ENCODE measurements at places on chromosomes 4 and X.

DNA sequence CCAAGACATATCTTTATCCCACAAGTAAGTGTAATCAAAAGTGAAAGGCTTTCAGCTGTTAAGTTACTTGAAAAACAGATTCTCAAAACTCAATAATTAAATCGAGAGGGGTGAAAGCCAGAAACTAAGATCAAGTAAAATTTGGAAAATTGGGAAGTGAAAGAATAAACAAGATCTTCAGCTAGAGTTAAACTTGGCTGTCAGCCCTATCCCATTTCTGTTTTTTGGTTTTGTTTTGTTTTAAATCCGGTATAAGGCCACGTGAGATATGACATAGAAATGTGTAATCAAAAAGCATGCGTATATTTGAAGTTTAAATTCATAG is 856.8 kb downstream of the STIM2 start:
- no peak for DNase-seq

- DNase-seq, result no peak
Measured at GRCh38 chr4:111946800-111947199, 198.5 kb upstream of the FAM241A start.

DNA sequence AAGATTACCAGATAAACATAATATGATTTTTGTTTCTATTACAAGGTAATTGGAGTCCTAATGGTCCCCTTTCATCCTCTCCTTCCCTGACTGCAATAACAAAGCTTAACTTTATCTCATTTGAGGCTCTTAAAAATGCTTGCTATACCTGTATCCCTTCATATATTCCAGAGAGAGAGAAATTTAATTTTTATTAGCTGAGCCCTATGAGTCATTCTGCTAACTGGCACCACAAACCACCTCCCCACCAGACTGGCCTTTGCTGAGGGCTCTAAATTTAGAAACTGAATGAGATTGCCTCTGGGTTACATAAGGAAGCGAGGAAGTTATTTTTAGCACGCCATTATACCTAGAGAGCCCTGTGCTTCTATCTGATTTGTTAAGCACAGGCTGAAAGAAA is 27.4 kb downstream of the CBLL2 start:
- no peak for DNase-seq

- no peak for DNase-seq
Measured at GRCh38 chr4:76209881-76210280, 3.7 kb downstream of the SCARB2 start.

DNA sequence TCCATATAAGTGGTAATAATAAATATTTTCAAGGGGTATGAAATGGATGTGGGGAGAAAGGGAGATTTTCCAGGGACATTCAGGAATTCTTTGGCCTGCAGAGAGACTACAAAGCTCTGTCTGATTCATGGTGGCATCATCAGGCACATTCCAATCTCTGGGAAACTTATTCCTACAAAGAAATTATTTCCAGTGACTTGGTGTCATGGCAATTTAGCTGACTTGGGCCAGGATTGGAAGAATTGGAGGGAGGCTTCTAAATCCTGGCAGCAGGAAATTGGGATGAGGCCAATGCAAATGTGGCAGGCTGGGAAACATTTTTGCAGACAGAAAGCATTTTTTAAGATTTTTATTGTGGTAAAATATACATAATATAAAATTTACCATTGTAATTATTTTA is 204.6 kb downstream of the RTL9 start:
- DNase-seq, result no peak

- no peak for DNase-seq
Measured at GRCh38 chr4:123043013-123043412, 120.6 kb upstream of the NUDT6 start.

- no peak for DNase-seq
Measured at GRCh38 chrX:101108284-101108683, 10.3 kb downstream of the CENPI start.

GRCh38 chr4:1901127-1901526 is 29.9 kb downstream of the NSD2 start:
- no peak for DNase-seq

GRCh38 chr4:1534095-1534872 is 128.0 kb upstream of the NKX1-1 start:
- no peak for DNase-seq

GRCh38 chr4:170336238-170336775 is 246.6 kb upstream of the AADAT start:
- no peak for DNase-seq

DNA sequence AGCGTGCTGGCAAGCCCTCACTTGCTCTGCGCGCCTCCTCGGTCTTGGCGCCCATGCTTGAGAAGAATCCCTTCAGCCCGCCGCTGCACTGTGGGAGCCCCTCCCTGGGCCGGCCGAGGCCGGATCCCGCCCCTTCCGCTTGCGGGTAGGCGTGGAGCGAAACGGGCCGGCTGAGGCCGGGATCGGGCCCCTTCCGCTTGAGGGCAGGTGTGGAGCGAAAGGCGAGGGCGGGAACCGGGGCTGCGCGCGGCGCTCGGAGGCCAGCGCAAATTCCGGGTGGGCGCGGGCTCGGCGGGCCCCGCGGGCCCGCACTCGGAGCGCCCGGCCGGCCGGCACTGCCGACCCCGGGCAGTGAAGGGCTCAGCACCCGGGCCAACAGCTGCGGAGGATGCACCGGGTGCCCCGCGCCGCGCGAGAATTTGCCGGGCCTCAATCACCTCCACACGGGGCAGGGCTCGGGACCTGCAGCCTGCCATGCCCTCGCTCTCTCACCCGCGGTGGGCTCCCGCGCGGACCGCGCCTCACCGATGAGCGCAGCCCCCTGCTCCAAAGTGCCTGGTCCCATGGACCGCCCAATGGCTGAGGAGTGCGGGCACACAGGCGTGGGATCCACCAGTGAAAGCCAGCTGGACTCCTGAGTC is 58.1 kb upstream of the GBA3 start:
- DNase-seq, result no peak

GRCh38 chr4:19534159-19534558 is 717.5 kb upstream of the SLIT2 start:
- no peak for DNase-seq

- DNase-seq, result no peak
Measured at GRCh38 chr4:123107444-123108252, 185.3 kb upstream of the NUDT6 start.

DNA sequence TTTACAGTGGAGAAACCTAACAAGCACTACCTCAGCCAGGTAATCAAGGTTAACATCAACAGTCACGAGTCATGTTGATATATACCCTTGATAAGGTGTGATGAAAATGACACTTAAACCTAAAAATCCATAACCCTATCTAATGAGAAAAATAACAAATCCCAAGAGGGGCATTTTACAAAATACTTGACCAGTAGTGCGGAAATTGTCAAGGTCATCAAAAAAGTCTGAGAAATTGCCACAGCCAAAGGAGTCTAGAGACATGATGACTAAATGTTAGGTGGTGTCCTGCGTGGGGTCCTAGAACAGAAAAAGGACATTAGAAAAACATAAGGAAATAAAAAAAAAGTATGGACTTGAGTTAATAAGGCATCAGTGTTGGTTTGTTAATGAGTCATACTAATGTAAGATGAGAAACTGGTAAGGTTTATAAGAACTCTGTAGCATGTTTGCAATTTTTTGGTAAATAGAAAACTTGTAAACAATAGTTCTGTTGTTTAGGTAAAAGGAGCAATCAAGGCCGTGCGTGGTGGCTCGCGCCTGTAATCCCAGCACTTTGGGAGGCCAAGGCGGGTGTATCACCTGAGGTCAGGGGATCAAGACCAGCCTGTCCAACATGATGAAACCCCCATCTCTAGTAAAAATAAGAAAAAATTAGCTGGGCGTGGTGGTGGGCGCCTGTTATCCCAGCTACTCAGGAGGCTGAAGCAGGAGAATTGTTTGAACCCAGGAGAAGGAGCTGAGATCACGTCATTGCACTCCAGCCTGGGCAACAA is 2.9 kb downstream of the RPL36A start:
- no peak for DNase-seq

- no peak for DNase-seq
Measured at GRCh38 chrX:23854945-23855344, 52.8 kb downstream of the APOO start.

- DNase-seq, result no peak
Measured at GRCh38 chrX:11446336-11446735, 153.1 kb downstream of the AMELX start.

DNA sequence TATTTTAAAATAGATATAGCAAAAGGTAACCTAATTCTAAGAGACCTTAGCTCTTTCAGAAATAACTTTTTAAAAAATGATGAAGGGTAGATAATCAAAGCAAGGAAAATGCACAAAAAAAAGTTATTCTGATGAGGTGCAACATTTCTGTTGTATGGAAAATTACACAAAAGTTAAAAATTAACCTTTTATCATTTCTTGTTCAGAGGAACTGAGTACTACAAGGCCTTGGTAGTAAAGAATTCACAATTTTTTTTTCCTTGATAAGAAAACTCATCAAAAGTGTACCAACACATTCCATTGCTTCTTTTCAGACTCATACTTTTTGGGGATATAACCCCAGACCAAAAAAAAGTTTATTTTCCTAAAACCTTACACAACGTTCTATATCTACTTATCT is 213.0 kb downstream of the IL15 start:
- no peak for DNase-seq

DNA sequence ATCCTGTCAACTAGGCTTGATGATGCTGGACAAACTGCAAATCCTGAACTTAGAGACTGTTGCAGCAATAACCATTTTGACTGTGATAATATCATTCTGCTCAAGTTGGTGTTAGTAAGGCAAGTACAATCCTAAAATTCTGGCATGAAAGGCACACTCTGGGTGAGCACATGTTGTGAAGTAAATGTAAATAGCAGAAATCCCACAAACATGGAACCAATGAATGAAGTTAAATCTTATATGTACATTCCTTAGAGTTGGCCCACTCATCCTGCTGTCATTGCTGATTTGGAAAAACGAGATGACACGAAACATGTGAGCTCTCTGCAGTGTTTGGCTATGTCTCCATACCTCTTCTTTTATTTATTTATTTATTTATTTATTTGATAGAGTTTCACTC is 21.0 kb downstream of the RBM47 start:
- no peak for DNase-seq

- DNase-seq, result no peak
Measured at GRCh38 chr4:175824076-175824475, 12.0 kb upstream of the GPM6A start.

DNA sequence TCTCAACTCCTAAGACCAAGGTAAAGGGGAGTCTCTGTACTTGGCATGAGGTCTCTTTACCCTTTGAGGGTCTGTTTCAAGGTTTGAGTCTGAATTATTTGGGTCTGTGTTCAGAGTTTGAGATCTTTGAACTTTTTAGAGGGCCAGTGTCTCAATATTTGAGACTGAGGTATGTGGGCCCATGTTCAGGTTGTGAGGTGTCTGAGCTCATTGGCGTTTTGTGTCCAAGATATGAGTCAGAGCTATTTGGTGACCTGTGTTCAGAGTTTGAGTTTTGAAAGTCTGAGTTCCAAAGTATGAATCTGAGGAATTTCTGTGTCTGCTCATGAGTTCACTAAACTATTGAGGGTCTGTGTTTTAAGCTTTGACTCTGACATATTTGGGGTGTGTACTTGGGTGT is 36.7 kb upstream of the PAGE4 start:
- no peak for DNase-seq

GRCh38 chr4:88006956-88007303 is 505 bp upstream of the PKD2 start:
- no peak for DNase-seq

DNA sequence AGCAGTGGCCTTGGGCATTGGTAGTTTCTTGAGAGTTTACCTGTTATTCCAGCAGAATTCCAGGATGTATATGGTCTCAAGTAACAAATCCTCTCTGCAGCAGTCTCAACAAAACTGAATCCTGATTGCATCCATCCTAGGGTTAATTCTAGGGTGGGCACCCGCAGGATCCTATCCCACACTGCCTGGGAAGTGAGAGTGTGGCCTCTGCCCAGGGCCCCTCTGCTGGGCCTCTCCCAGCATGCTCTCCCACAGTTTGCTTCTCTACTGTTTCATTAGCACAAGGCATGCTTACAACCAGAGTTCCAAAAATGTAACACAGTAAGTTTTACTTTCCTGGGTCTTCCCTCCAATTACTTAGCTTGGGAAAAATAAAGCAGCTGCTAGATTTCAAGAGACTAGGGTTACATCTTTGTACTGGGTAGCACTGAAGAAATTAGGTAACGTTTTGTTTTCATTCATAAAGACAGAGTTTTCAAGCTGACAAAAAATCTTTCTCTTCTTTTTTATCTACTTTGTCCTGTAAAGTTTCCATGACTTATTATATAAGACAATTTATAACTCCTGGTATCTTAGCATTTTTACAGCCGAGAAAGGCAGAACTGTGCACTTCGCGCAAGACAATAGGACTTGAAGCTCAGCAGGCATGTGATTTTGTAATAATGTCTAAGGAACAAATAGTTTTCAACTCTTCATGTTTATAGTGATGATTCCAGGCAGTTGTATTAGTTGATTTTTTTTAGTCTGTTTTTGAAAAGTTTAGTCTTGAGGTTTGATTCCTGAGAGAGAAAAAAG is 131.2 kb upstream of the PCDH18 start:
- no peak for DNase-seq

GRCh38 chr4:152340818-152341217 is 195.1 kb downstream of the FBXW7 start:
- DNase-seq, result no peak

DNA sequence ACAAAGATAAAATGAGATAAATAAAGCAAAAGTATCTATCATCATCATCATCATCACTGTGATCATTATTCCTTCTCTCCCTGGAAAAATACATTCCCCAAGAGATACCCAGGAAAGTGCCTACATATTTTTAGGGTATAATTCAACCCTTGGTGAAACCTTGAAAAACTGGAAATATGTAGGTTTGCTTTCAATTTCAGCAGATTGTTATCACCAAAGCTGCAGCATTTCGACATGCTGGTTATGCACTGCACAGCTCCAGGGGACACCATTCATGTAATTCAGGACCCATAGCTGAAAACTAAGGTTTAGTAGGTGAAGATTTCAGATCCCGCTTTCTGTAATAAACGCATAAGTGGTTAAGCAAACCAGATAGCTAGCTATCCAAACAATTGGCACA is 28.4 kb upstream of the FBXW7 start:
- DNase-seq, result no peak

GRCh38 chr4:114149-114548 is 10.2 kb upstream of the ZNF718 start:
- no peak for DNase-seq

Data from anterior cingulate cortex (tissue), 58 donors.